NCI-H2081 treated with DMSO at 0.1 percent for 48 hours (cell line): ENCODE measurements at places on chromosomes 12 and 14.
A peak's percentile ranks its signal among the peaks of the same experiment; 100 is the strongest.

DNA sequence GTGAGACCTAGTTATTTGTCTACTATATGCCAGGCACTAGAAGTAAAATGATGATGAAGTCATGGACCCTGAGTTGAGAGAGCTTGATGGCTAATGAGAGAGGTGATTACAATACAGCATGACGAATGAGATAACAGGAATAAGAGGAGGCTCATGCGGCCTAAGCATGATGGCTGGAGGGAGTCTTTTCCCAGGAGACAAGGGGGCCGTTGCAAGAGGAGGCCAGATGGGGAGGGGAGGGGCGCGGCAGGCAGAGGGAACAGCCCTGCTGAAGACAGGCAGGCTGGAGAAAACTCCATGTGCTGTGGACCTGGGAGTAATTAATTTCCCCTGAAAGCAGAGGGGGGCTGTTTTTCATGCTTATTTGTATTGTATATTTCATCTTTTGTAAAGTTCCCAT is 144.7 kb upstream of the RFLNA start:
- DNase-seq: no peak

DNA sequence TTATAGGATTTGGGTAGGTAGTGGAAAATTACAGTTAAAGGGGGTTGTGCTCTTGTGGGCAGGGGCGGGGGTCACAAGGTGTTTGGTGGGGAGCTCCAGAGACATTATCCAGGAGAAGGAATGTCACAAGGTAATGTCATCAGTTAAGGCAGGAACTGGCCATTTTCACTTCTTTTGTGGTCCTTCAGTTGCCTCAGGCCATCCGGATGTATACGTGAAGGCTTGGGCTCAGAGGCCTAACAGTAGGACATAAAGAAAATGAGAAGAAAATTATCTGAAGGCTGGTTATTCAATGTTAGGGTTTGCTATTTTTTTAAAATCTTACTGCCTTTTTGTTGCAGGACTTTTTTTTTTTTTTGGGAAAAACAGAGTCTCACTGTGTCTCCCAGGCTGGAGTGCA is 2.5 kb upstream of the PSEN1 start:
- DNase-seq: no peak

GRCh38 chr12:27424631-27425230 is 21.8 kb upstream of the SMCO2 start:
- DNase-seq: no peak

GRCh38 chr14:34297786-34298520 is 164.1 kb downstream of the SPTSSA start:
- no peak for DNase-seq

DNA sequence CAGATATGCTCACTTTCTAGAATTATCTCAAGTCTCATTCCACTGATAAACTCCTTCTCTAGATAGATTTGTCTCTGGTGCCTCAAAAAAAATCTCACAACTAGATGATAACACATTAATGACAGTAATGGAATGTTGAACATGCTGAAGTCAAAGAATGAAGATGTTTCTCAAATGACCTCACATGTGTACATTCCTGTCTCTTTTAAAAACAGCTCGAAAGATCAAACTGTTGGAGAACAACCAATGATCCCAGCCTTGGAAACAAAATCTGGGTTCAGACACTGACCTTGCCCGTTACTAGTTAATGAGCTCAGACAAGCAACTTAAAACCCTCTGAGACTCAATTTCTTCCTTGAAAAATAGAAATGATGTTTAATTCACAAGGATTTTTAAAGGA is 44.7 kb upstream of the KCNJ8 start:
- DNase-seq: no peak

GRCh38 chr12:104064031-104064841 is at the start of gene HCFC2:
TSS of gene HCFC2 (plus strand) at chr12:104064531. CDS start at chr12:104064561, 30 bp downstream.
- peak; percentile 51 for DNase-seq

DNA sequence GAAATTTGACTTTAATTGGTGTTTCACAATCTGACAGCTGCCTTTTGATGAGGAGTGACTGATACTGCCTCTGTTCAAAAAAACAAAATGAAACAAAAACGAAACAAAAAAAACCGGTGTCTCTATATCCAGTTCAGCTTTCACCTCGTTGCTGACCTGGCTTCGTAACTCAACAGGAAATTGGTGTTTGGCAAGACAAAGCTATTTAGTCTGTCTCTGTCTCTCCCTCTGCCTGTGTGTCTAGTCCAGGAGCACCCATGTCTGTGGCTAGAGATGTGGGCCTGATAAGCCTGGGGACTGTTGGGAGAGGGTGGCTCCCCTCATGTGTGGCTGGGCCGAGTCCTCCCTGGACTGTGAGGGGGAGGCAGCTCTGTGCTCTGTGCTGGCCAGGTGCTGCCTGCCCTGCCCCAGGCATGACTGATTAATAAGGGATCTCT is 11.3 kb downstream of the CACNA1C start:
- DNase-seq: no peak

GRCh38 chr12:124790650-124791400 is 72.8 kb downstream of the SCARB1 start:
- no peak for DNase-seq

GRCh38 chr14:50067723-50068495 is 48.5 kb downstream of the VCPKMT start:
- no peak for DNase-seq

DNA sequence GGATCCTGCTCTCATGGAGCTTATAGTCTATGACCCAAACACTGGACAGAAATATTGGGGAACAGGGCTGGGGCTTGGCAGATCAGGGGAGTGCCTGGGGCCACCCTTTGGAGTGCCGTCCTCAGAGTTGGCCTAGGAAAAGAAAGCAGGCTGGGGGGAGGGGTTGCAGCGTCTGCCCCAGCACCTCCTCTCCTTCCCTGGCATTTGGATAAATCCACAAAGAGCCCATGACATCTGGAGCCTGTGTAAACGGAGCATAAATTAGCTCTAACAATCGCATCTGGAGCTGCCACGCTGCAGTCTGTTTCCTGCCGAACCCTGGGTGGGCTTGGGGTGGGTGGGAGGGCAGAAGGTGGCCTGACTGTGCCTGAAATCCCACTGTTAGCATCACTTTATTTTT is 63.8 kb downstream of the MVK start:
- no peak for DNase-seq

- DNase-seq: no peak
These were observed 136.1 kb upstream of the WSCD2 start for GRCh38 chr12:107992870-107993451.

- no peak for DNase-seq
These were observed 182.7 kb downstream of the ANO6 start for GRCh38 chr12:45398552-45398951.

DNA sequence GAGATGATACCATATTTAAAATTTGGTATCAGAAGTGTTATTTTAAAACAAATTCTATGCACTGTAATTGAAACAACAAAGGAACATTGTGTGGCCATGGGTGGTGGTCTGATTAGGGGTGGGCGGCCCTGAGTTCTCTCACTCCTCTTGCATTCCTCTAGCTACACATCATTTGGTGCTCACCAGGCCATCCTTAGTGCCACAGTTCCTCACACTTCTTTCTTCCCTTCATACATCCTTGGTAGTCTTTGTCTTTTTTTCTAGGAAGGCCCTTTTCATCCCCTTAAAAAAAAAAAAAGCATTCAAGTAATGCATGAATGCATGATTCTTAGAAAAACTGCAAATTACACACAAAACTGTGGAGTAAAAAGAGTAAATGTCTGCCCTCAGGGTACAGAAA is 2.4 kb upstream of the MANSC4 start:
- DNase-seq: no peak

GRCh38 chr12:70581208-70581607 is 56.0 kb downstream of the PTPRB start:
- no peak for DNase-seq

GRCh38 chr14:92933481-92933880 is 10.5 kb downstream of the CHGA start:
- DNase-seq: no peak

GRCh38 chr12:48069241-48069640 is 36.6 kb downstream of the SENP1 start:
- no peak for DNase-seq

- DNase-seq: no peak
These were observed 853 bp downstream of the TTC9 start for GRCh38 chr14:70642303-70643235.

GRCh38 chr14:24147761-24148428 is 597 bp downstream of the RNF31 start:
- no peak for DNase-seq

- no peak for DNase-seq
These were observed 905 bp upstream of the CIPC start for GRCh38 chr14:77097006-77097699.

- DNase-seq: no peak
These were observed 36.6 kb downstream of the PCNX1 start for GRCh38 chr14:70943838-70944237.

DNA sequence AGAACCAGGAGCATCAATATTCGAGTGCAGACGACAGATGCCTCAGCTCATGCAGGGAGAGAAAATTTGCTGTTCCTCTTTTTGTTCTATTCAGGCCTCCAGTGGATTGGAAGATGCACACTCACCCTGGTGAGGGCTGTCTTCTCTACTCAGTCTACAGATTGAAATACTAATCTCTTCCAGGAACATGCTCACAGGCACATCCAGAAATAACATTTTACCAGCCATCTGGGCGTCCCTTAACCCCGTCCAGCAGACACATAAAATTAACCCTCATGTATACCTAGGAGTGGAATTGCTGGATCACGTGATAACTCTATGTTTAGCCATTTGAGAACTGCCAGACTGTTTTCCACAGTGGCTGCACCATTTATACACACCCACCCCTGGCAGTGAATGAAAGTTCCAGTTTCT is 4.5 kb upstream of the OAS2 start:
- DNase-seq: no peak

DNA sequence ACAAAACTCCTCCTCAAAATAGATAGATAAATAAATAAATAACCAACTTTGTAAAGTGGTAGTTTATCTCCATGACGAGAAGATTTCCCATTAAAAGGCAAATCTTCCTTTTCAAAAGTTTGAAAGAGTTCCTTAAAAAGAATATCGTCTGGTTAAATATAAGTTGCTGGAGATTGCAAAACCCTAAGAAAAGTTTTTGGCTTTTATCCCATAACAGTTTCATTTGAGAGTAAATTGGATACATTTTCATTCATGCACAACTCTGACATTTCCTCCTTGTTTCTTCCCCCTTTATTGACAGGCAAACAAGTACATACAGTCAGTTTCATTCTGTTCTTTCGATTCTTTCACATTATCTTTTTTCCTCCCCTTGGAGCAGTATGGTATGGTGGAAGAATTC is 45.4 kb upstream of the BTG1 start:
- DNase-seq: no peak

DNA sequence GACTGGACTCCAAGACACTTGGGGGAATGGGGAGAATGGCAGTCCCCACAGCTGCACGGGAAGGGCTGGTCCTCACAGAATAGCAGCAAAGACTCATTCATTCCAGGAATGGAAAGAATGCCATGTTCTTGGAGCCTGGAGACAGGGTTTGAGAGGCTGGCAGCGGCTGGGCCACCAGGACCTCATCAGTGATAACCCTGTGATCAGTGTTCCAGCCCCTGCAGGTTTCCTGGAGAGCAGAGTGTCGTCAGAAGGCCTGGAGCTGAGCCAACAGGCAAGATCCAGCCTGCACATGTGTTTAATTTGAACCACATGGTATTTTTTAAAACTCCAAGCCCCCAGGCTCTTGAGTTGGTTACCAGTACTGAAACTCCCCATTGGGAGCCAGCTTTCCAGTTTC is 11.3 kb downstream of the BDKRB1 start:
- no peak for DNase-seq

- DNase-seq: peak; percentile 6
These were observed 56.3 kb upstream of the KCNA5 start for GRCh38 chr12:4987076-4988046.

DNA sequence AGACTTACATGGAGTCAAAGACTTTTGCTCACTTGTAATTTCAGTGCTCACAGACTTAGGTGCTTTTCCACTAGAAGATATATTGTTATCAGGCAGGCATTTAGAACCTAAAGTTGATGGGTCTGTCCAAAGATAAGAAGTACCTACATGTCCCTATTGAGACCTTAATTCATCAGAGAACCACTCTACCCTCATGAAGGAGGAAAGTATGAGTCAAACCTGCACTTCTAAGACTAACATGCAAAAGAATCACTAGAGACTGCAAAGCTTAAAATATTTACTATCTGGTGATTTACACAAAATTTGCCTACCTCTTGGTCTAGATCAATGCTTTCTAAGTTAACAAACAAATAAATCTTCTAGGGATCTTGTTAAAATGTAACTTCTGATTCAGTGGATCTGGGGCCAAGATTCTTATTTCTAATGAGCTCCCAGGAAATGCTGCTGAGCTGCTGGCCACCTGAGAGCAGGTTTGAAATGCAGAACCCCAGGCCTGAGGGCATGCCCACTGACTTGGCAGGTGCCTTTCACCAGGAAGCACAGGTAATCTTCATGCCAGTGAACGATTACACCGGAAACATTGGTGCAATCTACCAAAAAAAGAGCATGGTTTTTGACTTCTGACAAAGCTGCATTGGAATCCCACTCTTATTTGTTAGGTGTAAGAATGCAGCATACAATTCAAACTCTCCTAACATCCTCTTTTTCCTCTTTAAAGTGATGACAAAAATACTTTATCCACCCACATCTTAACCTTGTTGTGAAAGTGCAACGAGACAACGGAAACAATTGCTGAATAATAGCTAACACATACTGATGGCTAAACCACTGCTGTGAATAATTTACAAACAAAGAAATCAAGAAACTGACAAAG is 214.2 kb downstream of the ADAMTS20 start:
- DNase-seq: no peak

- no peak for DNase-seq
These were observed 303.3 kb downstream of the DPF3 start for GRCh38 chr14:72590577-72590976.

DNA sequence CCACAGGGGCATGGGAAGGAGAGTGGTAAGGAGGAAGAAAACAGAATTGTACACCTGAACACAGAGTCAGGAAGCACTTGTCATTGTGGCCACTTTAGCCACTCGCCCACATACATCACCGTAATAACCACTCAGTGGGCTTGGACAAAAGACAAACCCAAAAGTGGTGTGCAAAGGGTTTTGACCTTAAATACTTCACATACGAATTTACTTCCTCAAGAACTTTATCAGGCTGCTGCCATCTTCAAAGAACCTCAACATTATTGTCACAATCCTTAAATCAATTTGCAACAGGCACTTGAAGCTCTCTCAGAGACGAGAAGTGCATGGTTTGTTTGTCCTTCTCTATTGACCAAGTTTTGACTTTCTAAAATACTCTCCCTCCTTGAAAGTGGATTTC is 187.3 kb upstream of the EGLN3 start:
- no peak for DNase-seq
